ENCODE measurements at places on chromosomes 4 and X.

DNA sequence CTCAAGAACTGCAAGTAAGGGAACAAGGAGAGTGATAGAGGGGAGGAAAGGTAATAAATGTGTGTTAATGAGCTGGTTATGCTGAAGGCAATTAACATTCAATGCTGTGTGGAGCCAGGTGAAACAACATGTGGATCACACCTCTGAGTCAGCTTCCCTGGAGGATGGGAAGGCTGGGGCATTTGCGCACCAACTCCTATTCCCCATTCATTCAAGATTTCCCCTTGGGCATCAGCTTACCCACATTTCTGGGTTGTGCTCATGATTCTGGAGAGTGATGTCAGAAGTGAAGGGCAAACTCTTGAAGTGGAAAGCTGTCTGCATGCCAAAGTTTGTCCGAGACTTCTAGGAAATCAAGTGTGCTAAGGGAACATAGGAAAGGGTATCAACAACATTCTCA, 461.4 kb downstream of the MID1IP1 start:
- H3K27ac ChIP-seq: no peak overlapping the region
- no peak for DNase-seq
- H3K27me3 ChIP-seq: no peaks in the 10 kb centered on the region
- H3K4me1 ChIP-seq: no peaks in the 10 kb centered on the region

- H3K4me3 ChIP-seq: no peak overlapping the region
- no peak for DNase-seq
- no peaks in the 10 kb centered on the region for H3K27me3 ChIP-seq
- H3K36me3 ChIP-seq: peaks cover 19% of the 10 kb centered on the region
- H3K4me1 ChIP-seq: no peaks in the 10 kb centered on the region
Measured at GRCh38 chr4:94621491-94622080, 136.2 kb upstream of the BMPR1B start.

DNA sequence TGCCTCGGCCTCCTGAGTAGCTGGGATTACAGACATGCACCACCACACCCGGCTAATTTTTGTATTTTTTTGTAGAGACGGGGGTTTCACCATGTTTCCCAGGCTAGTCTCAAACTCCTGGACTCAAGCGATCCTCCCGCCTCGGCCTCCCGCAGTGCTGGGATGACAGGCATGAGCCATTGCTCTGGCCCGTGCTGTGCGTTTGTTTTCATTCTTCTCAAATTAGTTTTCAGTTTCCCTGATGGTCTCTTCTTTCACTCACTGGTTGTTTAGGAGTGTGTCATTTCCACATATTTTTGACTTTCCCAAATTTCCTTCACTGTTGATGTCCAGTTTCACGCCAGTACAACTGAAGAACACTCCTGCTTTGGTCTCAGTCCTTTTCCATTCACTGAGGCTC, 31.8 kb downstream of the SH3TC1 start:
- H3K4me3 ChIP-seq: no peak overlapping the region
- no peaks in the 10 kb centered on the region for H3K27me3 ChIP-seq
- peaks cover 42% of the 10 kb centered on the region for H3K36me3 ChIP-seq
- H3K4me1 ChIP-seq: peaks cover 17% of the 10 kb centered on the region

DNA sequence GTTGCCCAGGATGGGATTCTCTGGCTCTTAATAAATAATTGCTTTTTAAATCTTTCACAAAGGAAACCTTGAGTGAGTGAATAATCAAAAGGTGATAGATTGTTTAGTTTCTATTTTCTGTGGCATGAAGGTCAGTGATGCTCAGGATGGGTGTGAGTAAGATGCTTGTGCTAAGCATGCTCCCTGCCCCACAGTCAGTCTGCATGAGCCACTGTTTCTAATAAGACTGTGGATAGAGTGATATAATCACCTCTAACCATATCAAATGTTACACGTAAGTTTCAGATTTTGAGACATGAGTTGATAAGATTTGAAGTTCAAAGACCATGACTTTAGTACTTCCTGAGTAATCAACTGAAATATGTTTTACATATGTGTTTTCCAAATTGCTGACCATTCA, 2.7 kb upstream of the GAGE10 start:
- no peaks in the 10 kb centered on the region for H3K36me3 ChIP-seq
- H3K27ac ChIP-seq: no peak overlapping the region
- DNase-seq: no peak
- H3K4me3 ChIP-seq: no peak overlapping the region

GRCh38 chr4:162366146-162366545, 202.3 kb upstream of the FSTL5 start:
- H3K4me3 ChIP-seq: no peak overlapping the region
- DNase-seq: no peak
- no peak overlapping the region for H3K27ac ChIP-seq

DNA sequence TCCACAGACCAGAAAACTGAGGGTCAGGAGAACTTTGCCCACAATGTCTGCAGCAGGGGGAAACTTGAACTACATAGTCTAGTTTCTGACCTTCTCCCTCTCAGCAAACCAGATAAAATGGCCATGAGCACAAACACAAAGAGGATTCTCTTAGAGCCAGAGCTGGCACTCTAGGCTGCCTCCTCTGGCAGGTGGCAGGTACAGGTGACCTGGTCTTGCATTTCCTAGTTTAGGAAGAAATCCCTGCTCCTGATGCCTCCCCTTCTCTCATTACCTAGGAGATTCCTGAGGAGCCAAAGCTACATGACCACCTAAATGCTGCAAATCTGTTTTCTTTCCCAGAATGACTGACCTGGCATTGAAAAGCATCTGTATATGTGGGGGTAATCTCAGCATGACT, 45.1 kb downstream of the ARHGEF9 start:
- H3K4me3 ChIP-seq: no peak overlapping the region
- no peak for DNase-seq
- no peaks in the 10 kb centered on the region for H3K4me1 ChIP-seq
- H3K36me3 ChIP-seq: no peaks in the 10 kb centered on the region
- no peak overlapping the region for H3K27ac ChIP-seq
- H3K27me3 ChIP-seq: no peaks in the 10 kb centered on the region

GRCh38 chr4:103123114-103123513, 23.5 kb upstream of the BDH2 start:
- H3K27ac ChIP-seq: no peak overlapping the region
- H3K4me1 ChIP-seq: no peaks in the 10 kb centered on the region
- H3K4me3 ChIP-seq: no peak overlapping the region
- no peaks in the 10 kb centered on the region for H3K36me3 ChIP-seq
- DNase-seq: no peak

DNA sequence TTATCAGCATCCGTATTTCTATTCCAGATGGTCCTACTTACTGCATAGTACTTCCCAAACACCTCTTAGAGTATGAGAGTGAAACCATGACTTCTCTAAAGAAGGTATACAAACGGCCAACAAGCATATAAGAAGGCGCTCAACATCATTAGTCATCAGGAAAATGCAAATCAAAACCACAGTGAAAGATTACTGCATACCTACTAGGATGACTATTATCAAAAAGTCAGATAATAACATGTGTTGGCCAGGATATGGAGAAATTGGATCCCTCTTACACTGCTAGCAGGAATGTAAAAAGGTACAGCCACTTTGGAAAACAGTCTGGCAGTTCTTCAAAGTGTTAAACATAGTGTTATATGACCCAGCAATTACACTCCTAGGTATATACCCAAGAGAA, 215.3 kb upstream of the CXorf66 start:
- no peaks in the 10 kb centered on the region for H3K36me3 ChIP-seq
- H3K4me1 ChIP-seq: no peaks in the 10 kb centered on the region
- no peak overlapping the region for H3K4me3 ChIP-seq
- DNase-seq: no peak

DNA sequence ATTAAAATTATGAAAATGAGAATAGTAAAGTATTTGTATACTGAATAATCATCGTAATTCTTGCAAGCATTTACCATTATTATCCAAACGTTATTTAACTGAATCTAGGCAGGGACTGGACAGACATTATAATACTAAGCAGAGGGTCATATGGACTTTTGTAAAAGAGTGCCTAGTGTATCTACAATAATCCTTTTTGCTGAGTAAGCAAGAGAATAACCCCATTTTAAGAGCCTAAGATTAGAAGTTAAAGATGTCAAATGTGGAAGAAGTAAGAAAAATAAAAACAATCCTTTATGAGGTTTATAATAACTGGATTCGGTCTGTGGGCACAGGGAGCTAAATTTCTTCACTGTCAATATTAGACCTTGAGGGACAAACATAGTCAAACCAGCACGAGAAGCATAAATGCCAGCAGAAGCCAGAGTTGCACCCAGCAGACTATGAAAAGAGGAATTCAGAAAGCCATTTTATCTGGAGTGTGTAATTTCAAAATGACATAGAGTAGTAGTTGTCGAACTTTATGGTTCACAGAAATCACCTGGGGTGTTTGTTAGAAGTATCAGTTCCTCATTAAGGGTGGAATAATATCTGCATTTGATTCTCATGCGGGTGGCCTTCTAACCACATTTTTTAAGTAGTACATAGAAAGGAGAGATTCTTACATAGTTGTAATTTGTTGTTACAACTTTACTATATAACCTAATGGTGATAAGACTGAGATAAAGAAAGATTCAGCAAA, 39.7 kb upstream of the DCLK2 start:
- peaks cover 5% of the 10 kb centered on the region for H3K27me3 ChIP-seq
- no peaks in the 10 kb centered on the region for H3K4me1 ChIP-seq
- H3K4me3 ChIP-seq: no peak overlapping the region
- DNase-seq: no peak
- H3K27ac ChIP-seq: no peak overlapping the region

DNA sequence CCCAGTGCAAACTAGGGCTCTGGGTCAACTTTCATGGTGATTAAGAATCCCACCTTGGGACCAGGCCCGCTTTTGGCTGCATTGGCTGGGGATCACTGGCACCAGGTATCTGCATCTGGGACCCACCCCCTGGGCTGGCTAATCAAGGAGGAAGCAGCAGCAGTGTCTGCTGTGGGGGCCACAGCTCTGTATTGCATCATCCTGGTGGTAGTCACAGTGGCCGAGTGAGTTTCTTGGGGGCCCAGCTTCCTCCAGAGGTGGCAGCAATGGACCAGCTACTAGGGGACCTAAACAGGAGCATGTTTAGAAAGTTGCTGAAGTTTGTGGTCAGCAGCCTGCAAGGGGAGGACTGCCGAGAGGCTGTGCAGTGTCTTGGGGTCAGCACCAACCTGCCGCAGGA, 15.7 kb downstream of the LNX1 start:
- H3K27me3 ChIP-seq: no peaks in the 10 kb centered on the region
- H3K36me3 ChIP-seq: no peaks in the 10 kb centered on the region
- no peak overlapping the region for H3K27ac ChIP-seq
- no peak overlapping the region for H3K4me3 ChIP-seq
- H3K4me1 ChIP-seq: peaks cover 15% of the 10 kb centered on the region

GRCh38 chr4:183909187-183909586, 4.1 kb downstream of the STOX2 start:
- no peaks in the 10 kb centered on the region for H3K36me3 ChIP-seq
- no peak overlapping the region for H3K4me3 ChIP-seq
- peaks cover 7% of the 10 kb centered on the region for H3K4me1 ChIP-seq
- no peaks in the 10 kb centered on the region for H3K27me3 ChIP-seq
- H3K27ac ChIP-seq: no peak overlapping the region

- H3K27ac ChIP-seq: no peak overlapping the region
- H3K36me3 ChIP-seq: no peaks in the 10 kb centered on the region
Measured at GRCh38 chr4:41268721-41269517, 12.2 kb downstream of the UCHL1 start.

DNA sequence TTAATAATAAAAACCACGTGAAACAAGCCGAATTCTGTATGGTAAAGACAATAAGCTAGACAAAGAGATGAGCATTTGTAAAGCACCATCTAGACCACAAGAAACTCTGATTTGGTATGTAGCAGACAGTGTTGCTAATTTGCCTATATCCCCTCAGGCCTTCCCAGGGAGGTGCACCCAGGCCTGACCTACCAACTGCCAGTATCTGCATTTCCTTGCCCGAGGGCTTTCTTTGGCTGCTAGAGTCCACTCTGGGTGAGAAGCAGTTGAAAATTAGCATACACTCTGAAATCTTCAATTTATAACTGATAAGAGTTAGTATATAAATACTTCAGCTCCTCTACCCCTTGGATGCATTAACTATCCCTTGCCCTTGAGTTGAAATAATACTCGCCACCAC, 37.4 kb upstream of the IL1RAPL1 start:
- H3K4me1 ChIP-seq: no peaks in the 10 kb centered on the region
- DNase-seq: no peak
- no peaks in the 10 kb centered on the region for H3K27me3 ChIP-seq
- no peak overlapping the region for H3K4me3 ChIP-seq
- no peak overlapping the region for H3K27ac ChIP-seq

DNA sequence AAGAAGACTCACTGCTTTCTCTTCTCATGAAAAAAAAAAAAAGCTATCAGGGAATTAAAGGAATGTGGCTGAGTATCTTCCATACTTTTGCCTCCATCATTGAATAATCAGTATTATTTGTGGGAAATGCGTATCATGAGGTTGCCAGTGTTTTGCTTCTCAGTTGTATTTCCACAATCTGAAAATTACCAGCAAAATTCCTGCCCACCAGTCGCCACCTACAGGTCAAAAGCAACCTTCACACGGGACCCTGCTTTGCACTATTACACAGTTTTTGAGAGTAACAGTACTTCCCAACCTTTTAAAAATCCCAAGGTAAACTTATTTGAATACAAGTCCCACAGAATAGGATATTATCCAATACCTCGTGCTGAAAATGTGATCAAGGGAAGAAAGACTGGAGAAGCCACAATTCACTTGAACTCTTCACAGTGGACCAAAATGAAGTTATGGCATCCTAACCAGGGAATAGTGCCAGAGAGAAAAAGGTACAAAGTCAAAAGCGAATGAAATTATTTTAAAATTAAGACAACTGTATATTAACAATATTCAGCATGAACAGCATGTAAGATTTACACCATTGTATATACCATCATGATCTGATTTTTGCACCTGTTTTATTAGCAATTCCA, 30.4 kb downstream of the PGRMC1 start:
- H3K36me3 ChIP-seq: no peaks in the 10 kb centered on the region
- H3K27ac ChIP-seq: no peak overlapping the region
- H3K4me3 ChIP-seq: no peak overlapping the region
- H3K4me1 ChIP-seq: no peaks in the 10 kb centered on the region
- no peak for DNase-seq
- no peaks in the 10 kb centered on the region for H3K27me3 ChIP-seq

- DNase-seq: no peak
- peaks cover 8% of the 10 kb centered on the region for H3K27me3 ChIP-seq
- no peaks in the 10 kb centered on the region for H3K36me3 ChIP-seq
- no peak overlapping the region for H3K4me3 ChIP-seq
- no peaks in the 10 kb centered on the region for H3K4me1 ChIP-seq
Measured at GRCh38 chr4:10336471-10336870, 120.8 kb downstream of the ZNF518B start.

- no peaks in the 10 kb centered on the region for H3K27me3 ChIP-seq
- no peak for DNase-seq
- no peak overlapping the region for H3K4me3 ChIP-seq
Measured at GRCh38 chrX:119071381-119071780, 1.4 kb upstream of the CT47C1 start.

Measured in upper lobe of right lung (tissue), 1 donor.